ENCODE measurements at places on chromosomes 7 and 10.

GRCh38 chr7:50978633-50979215 is 196.0 kb upstream of the GRB10 start:
- no peak for DNase-seq

DNA sequence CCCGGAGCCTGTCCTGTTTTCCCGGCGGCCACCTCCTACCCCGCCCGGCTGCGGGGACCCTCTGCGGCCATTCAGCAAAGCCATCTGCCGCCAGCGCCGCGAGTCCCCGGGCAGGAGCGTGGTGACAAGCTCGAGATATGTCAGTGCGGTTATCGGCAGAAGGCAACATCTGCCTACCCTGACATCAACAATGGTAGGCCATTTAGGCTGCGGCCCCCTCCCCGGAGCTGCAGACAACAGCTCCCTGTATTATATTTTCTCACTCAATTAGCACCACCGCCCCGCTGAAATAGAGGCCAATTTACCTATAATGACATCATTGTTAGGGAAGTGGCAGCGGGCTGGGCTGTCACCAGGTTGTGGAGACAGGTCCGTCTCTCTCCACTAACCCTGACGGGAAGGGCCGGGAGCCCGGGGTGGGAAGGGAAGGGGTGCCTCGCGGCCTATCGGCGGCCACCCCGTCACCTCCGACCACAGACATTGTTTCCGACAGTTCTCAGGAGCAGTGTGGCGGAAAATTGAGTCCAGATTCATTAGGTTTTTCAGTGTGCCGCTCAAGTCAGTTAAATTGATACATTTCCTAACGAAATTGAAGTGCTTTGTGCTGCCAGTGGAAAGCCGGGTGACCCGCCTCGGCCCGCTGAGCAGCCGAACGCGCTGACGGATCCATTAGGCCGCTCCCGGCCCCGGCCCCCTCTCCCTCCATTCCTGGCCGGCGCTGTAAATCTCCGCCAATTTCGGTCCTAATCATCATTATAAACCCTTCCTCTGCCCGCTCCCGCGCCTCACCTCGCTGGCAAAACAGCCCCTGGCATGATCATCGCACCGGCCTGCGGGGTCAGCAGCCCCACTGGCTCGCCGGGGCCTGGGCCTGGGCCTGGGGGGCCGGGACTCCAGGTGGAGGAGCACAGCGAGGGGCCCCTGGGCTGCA is 43.0 kb downstream of the UNCX start:
- DNase-seq, result no peak

DNA sequence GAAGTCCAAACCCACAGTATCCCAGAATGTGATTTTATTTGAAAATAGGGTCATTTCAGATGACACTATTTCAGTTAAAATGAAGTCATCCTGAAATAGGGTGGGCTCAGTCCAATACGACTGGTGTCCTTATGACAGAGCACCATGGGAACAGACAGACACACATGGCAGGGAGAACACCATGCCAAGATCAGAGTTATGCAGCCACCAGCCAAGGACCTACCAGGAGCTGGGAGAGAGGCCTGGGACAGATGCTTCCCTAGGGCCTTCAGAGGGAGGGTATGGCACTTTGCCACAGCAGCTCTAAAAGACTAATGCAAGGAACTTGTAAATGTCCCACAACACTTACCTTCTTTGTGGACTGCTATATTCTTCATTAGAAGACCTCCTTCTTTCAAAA is 226.5 kb downstream of the NEBL start:
- no peak for DNase-seq

- DNase-seq, result no peak
These were observed at the start of gene TMEM225B for GRCh38 chr7:99597762-99598501. Gene TMEM225B, plus strand, starts transcription at chr7:99598267. Its CDS starts 6,122 bp downstream, at chr7:99604389.

DNA sequence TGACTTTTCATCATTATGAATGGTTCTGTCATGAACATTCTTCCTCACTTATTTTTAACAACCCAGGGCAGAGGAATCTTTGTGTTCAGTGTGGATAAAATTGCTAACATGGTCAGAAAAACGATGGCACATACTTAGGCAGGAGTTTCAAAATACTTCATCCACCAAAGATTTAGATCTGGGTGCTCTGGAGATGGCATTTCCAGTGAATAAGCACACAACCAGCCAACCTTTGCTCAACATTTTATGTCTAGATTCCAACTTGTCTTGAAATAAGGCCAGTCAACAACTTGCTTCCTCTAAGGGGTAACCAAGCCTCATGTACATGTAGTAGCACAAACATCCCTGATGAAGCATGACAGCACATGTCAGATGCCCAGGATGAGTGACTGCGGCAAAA is 33.4 kb upstream of the ADRB1 start:
- DNase-seq, result no peak

- DNase-seq, result no peak
These were observed 39.9 kb upstream of the MMD2 start for GRCh38 chr7:4998910-4999309.

DNA sequence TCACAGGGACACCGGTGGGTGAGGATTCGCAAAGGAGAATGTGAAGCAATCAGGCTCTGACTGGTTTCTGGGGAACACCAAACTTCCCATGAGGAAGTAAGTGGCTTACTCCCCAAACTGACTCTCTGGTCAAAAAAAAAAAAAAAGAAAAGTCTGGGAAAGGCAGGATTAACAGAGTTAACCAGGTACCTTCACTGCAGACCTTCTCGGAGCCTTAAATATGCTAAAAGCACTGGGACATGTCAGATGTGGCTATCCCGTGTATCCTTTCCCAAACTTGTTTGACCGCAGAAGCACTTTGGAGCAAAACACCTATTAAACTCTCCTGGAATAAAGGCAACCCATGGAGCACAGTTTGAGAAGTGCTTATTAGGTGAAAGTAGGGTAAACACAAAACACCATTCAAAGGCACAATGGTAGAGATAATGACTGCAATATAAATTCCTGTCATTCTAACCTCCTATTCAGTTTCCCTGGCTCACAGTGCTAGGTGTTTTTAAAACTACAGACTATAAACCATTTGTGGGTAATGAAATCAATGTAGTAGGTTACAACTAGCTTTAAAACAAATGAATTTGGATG is 44.1 kb upstream of the MXI1 start:
- no peak for DNase-seq

GRCh38 chr10:110834629-110835301 is 37.0 kb upstream of the PDCD4 start:
- DNase-seq, result no peak

GRCh38 chr10:89887406-89887805 is 186.0 kb downstream of the KIF20B start:
- no peak for DNase-seq

DNA sequence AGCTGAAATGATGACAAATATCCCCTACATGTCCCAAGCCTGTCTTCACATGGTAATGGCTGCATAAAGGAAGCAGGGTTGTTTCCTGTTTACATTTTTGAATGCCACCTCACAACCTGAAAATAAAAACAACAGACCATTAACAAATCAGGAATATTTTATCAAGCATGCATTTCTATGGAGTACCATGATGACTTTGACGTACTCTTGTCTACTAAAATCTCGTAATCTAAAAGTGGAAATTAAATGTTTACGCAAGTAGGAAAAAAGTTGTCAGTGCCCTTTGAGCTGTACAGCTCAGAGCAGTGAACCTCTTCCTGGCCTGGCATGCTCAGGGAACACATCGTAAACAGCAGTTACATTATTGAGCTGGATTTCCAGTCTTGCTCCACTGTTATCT is 194.1 kb downstream of the INHBA start:
- DNase-seq, result no peak

- no peak for DNase-seq
These were observed 41.7 kb downstream of the DNAJC1 start for GRCh38 chr10:21961847-21962246.

DNA sequence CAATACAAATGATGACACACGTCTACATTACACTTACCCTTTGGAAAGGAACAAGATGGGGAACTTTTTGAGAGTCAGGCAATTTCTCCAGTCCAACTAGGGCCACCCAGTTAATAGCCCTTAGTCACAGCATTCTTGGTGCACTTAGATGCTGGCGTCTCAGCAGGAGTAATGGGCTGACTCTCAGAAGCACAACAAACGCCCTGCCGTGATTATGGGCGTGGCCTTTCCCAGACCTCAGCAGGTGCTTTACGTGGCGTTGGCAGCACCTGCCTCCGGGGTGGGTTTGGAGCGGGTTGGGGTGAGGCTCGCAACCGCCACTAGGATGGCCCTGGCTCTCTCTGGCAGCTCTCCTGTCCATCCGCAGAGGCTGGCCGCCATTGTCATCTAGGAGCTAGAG is 147.6 kb upstream of the SHH start:
- DNase-seq, result no peak

- no peak for DNase-seq
These were observed 84.0 kb downstream of the ANLN start for GRCh38 chr7:36473454-36474282.

- DNase-seq, result no peak
These were observed 38.4 kb downstream of the IL2RA start for GRCh38 chr10:6023661-6024333.

DNA sequence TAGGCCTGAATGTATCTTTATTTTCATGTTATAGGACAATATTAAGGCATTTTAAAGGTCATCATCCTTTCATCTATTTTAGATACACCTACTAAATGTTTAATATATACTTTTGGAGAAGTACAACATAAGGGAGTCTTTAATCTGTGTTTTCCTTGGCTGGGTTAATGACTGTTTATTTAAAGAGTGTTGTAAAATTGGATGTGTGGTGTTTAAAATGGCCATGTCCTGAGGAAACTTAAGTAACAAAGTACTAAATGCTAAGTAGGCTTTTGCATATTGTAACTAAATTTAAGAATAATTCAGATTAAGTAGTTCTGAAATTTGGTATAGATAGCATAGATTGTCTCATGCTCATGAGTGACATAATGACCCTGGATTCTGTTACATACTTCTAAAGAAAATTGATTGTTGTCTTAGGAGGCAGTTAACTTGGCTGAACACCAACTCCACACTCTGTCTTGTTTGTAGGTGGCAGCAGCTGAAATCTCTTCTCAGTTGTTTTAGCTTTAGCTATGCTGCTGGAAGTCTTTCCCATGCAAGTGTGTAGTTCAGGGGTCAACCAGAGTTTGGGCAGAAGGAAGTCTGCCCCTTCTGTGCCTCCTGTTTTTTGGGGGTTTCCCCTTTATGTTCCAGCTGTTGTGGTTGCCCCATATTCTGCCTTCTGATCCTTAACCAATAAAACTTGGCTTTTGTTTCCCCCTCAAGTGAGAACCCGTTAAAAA is 29.2 kb downstream of the DLD start:
- no peak for DNase-seq

DNA sequence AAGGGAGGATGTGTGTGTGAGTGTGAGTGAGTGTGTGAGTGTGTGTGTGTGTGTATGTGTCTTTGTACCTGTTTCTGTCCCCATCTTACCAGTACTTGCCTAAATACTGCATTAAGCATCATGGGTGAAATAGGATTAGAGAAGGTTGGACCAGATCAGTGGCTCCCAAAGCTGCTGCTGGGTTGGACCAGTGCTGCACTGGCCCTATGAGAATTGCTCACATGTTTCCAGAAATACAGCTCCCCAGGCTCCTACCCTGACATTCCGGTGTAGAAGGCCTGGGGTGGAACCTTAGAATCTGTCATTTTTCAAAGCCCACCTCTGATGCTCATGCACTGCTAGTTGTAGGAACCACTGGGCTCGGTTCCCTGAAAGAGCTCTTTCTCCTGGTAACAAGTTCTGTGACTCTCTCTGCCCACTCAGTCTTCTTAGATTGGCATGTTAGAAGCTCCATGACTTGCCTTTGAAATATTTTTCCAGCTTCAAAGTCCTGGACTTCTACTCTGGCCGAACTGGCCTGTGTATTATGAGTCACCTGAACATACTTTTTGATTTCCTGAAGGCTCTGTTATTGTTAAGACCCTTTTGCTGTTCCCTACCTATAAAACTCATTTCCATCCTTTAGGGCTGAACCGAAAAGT is 224.7 kb downstream of the CUX1 start:
- no peak for DNase-seq

DNA sequence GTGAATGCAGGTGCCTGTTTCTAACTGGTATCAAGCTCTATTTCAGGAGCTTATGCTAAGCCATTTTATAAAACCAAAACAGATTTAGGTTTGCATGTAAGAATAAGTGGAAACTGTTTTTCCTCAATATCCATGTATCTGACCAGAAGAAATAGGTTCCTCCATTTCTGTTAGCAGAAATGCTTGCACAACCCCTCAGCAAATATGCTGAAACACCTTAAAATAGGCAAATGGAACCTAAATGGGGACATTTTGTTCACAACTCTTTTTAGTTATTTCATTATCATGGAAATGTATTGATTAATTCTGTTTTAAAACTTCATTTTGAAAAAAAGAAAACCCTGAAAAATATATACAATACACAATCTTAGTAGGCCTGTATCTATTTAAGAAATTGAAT is 8.9 kb upstream of the EEPD1 start:
- no peak for DNase-seq

DNA sequence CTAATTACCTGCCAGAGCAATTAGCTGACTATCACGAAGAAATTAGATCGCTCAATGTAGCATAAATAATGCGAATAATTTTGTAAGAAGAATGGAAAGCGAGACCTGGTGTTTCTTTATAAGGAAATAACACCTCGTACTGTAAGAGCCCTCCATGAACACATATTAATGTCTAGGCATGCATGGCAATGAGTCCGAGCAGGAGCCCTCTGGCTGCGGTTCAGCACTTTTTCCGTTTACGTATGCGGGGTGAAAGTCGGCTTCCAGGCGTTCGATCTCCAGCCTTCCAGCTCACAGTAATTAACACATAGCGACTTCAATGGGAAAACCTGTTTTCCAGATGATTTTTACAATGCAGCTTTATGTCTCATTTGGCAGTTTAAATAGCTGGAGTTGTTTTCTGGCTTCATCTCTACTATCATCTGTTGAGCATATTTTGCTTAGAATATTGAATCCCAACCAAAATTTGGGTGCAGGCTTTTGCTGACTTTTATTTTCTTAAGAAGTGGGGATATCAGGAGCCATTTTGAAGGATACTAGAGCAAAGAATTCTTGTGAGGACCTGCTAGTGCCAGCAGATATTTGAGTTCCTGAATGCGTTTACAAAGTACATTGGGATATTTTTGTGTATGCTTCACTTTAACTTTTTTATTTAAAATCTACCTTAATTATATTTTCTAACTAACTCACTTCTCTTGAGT is 7.2 kb upstream of the SP8 start:
- no peak for DNase-seq

GRCh38 chr7:18900236-18900635 is 217.2 kb downstream of the TWIST1 start:
- no peak for DNase-seq

DNA sequence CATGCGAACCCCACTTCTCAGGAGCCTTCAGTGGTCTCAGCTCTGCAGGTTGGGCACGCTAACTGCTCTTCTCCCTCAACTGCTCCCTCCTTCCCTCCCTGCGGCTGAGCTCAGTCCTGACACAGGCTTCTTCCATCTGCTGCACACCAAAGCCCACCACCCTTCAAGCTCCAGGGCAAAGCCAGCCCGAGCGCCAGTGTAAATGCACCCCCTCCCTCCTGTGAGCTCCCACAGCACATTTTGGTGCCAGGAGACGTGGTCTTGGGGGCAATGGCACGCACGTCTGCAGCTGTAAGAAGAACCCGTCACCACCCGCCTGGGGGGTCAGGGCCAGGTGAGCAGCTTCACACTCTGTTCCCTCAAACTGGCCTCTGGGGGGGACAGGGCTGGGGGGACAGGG is 15.9 kb downstream of the VIPR2 start:
- no peak for DNase-seq

GRCh38 chr7:18788026-18788425 is 292.5 kb downstream of the HDAC9 start:
- DNase-seq, result no peak

All from T-helper 1 cell (primary cell).